ENCODE measurements at places on chromosomes 4 and X.

GRCh38 chrX:120000490-120001246 lies 57.1 kb upstream of the NKAP start:
- DNase-seq = peak; percentile 3

DNA sequence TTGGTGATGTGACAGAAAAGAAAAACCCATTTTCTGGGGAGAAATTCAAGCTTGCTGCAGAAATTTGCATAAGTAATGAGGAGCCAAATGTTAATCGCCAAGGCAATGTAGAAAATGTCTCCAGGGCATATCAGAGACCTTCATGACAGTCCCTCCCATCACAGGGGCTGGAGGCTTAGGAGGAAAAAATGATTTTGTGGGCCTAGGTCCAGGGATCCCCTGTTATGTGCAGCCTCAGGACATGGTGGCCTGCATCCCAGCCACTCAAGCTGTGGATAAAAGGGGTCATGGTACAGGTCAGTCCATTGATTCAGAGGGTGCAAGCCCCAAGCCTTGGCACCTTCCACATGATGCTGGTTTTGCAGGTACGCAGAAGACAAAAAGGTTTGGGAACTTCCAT lies 90.7 kb downstream of the TGIF2LX start:
- no peak for DNase-seq

DNA sequence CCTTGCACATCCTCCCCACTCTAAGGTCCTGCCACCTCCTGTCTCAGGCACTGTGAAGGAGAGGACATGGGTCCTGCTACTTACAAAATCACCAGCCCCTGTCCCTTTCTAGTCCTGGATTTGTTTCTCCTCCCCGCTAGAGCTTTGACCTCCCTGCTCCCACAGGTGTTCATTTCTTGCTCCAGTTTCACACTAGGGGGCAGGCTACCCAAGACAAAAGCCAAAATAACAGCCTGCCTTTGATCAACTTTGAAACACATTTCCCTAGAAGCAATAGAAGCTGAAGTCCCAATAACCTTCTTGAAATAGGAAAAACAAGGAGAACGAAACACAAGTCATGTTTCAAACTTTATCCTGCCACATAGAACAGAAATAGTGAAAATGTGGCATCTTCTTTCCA lies 164.4 kb downstream of the QDPR start:
- DNase-seq = peak; percentile 23

DNA sequence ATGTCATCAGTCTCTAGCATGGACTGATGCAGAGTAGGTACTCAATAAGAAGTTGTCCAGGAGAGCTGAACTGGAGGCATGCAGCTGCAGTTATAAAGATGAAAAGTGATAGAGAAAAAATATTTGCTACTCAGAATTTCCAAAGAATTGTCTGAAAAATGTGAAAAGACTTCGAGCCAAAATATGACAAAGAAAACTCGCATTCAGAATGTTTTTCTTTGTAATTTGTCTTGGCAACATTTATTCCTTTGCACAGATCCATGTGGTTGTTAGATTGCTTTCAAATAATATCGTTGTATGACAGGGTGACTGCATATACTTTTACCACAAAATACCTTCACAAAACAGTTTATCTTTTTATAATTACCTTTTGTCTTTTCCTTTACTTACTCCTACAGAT lies 128.0 kb upstream of the SLC4A4 start:
- peak; percentile 46 for DNase-seq

DNA sequence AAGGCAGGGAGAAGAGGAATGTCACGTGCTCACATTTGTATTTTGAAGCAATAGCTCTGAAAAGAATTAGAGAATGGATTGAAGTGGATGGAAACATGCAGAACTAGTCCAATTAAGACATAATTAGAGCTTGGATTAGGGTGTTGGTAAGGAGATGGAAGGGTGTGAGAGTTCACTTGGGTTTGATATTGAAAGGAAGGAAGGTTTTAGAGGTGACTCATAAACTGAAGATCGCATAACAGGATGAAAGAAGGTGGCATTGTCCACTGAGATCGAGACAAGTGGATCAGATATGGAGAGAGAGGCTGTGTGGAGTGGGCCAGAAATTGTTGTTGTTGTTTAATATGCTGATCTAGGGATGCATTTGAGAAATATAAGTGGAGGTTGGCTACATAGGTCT lies 244.0 kb upstream of the SMIM31 start:
- DNase-seq = no peak

GRCh38 chr4:63814171-63814964 lies 594.9 kb downstream of the TECRL start:
- DNase-seq = no peak

GRCh38 chr4:119035951-119036737 lies 99.5 kb upstream of the MYOZ2 start:
- peak; percentile 85 for DNase-seq

- peak; percentile 55 for DNase-seq
These were observed 29.1 kb downstream of the TTC29 start for GRCh38 chr4:146916479-146917076.

DNA sequence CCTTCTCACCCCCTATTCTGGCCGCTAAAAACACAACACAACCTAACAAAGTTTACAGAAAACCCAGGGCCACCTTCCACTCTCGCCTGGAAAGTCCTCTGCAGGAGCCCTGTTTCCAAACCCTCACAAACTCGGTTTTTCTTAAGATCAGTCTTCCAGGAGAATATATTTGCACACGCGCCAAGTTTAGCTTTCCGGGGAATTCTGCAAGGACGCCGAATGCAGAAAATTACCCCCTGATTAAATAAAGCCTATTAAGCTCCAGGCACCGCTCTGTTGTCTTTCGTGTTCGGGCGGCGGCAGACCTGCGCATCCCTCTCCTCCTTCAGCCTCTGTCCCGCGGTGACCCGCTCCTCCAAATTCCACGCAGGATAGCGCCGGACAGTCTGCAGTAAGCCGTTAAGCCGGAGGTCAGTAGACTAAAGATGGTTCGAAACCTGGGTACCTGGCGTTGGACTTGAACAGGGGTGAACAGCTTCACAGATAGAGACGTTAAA lies 5.0 kb downstream of the MSX1 start:
- DNase-seq = no peak

- DNase-seq = no peak
These were observed 139.9 kb downstream of the REPS2 start for GRCh38 chrX:17086317-17086716.

- DNase-seq = no peak
These were observed at the start of gene ITM2A for GRCh38 chrX:79366873-79367749. Gene ITM2A (minus strand): TSS chrX:79367334. CDS start chrX:79367215, 119 bp downstream.

GRCh38 chr4:74632634-74633033 lies 161.7 kb downstream of the BTC start:
- peak; percentile 55 for DNase-seq

GRCh38 chr4:111960241-111960667 lies 185.0 kb upstream of the FAM241A start:
- peak; percentile 82 for DNase-seq

- no peak for DNase-seq
These were observed 28.0 kb upstream of the MXD4 start for GRCh38 chr4:2289955-2290333.

DNA sequence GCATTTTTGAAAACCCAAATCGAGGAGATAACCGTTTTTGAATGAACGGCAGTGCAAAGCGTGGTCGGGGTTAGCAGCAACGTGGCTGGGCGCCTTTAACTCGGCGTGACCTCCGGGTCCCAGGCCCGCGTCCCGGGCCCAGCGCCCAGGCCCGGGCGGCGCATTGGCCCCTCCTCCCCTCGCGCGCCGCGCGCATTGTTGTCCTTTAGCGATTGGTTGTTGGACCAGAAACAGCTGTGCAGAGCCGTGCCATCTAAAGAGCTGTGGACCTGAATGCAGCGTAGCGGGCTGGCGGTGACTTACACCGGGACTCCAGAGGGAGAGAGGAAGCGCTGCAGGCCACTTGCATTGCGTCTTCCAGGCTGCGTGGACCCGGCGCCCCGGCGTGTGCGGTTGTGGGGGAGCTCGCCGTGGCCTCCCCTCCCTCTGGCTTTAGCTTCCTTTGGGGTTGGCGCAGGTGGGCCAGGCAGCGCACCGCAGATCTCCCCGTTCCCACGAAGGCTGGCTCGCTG lies at the start of gene STOX2:
STOX2 (plus strand) TSS at position 227 of the 512 bp plus-strand sequence. CDS start 1,484 bp downstream, outside the sequence.
- peak; percentile 11 for DNase-seq

All from EH (cell line).